Right forelimb (tissue), 1 donor: ENCODE measurements at places on chromosomes 3 and 15.

- DNase-seq: no peak
Measured at GRCh38 chr3:138389841-138390581, 41.6 kb downstream of the MRAS start.

DNA sequence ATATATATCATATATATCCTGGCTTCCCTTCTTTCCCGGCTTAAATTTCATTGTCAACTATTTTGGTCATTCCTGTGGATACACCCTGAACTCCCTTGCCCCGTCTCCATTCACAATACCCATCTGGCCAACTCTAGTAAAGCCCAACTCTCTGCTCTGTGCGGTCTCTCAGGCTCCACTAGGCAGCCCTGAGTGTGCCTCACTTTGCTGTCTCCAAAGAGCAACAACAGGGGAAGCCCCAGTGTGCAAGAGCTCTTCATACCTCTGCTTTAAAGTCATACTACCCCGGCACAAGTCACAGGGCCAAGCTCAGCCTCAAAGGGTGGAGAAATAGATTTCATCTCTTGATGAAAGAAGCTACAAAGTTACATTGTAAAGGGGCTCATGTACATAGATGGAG lies 18.9 kb upstream of the FEM1B start:
- no peak for DNase-seq

DNA sequence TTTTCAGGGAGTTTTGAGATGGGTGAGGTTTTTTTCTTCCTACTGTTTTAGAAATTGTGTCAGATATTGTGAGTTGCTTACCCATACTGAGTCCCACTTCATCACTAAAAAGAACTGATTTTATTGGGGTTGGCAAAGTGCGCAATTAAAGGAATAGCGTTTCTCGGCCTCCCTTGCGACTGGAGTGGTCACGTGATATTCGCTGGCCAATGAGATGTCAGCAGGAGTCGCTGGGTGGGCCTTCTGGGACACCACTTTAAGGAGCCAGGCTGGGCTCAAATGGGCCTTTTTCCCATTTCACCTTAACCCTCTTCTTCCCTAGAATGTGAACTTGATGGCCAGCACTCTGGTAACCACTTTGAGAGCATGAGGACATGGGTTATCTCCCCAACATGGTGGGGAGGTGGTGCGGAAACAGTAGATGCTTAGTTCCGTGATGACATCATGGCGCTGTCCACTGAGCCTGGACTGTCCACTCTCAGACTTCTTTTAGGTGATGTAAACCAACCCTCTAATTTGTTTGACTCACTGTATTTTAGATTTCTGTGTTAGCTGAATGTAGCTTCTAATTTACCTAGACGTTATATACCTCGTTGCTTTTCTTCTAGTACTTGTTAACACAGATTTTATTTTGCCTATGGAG lies 13.2 kb upstream of the IQCF5 start:
- no peak for DNase-seq

GRCh38 chr15:55555089-55555488 lies 33.1 kb downstream of the PYGO1 start:
- no peak for DNase-seq

- no peak for DNase-seq
Measured at GRCh38 chr15:60627298-60627943, 148.5 kb upstream of the ICE2 start.

GRCh38 chr15:41483115-41483514 lies 10.6 kb upstream of the ITPKA start:
- no peak for DNase-seq

DNA sequence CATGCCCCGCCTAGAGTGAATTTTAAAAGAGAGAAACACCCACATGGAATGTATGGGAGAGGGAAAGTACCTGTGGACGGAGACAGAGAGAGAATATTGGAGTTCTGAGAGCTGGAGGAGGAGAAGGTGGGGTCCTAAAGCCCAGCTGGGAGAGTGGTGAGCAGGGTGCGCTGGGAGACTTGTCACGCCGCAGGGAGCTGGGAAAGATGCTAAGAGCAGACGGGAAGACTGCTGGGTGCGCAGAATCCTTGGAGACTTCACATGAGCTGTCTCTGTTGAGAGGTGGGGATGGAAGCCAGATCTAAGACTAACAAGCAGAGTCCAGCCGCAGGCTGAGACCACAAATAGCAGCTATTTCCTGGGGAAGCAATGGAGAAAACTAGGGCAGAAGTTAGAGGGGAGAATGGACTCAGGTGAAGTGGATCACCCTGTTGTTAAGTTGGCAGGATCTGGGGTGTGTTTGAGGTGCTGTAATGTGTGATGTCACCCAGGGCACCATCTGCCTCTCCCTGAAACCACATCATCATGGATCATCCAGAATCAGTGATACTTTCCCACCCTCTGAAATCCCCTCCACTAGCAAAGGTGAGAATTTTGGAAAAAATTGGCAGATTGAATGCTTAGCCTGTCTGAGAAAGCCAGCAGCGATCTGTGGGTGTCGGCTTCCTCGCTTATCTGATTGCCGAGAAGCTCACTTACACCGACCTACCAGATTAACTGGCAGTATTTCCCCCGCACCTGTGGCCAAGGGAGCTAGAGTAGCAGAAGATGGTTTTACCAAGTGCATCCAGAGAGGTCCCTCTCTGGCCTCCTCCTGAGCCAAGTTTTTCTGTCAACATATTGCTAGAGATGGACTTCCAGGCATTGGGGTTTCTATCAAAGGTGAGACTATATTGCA lies 174.8 kb upstream of the BHLHE40 start:
- no peak for DNase-seq

DNA sequence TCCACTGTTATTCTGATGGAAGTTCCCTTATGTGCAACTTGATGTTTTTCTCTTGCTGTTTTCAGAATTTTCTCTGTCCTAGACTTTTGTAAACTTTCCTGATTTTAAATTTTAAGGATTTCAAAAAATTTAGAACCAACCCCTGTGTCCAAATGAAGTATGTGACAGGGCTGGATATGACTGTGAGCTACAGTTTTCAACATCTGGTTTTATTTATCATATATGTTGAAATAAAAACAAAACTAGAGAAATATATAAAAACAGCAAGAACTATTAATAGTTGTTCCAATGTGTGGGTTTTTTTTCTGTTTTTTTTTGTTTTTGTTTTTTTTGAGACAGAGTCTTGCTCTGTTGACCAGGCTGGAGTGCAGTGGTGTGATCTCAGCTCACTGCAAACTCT lies 47.4 kb upstream of the PSMD6 start:
- no peak for DNase-seq

DNA sequence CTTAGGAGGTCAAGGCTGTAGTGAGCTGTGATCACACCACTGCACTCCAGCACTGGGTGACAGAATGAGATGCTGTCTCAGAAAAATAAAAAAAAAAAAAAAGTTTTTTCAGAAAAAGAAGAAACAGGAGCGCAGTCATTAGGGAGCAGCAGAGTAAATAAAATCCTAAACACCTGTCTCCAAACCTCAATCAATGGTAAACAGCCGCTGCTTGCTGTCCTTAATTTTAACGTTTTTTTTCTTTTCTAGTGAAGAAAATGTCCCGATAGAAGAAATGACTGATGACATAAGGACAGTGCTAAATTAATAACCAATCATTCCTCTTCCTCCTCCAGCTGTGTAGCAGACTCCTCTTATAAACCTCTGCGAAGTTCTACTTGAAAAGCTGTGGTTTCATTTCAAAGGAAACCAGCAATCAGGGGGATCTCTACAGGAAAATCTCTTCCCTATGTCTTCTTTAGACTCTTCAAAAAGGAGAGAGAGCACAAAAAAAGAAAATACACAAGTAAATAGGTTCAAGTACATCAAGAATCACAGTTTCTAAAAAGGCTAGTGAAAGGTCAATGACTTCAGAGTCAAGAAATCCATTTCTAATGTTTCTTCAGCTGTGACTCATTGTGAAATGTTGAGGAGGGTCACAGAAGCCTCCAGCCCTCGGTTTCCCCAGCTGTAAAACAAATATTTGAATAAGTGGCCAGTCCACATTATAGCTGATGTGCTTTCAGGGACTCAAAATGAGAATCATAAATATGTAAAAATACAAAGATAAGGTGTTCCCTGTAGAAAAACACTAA lies 127.6 kb downstream of the TMCO5A start:
- DNase-seq: no peak

DNA sequence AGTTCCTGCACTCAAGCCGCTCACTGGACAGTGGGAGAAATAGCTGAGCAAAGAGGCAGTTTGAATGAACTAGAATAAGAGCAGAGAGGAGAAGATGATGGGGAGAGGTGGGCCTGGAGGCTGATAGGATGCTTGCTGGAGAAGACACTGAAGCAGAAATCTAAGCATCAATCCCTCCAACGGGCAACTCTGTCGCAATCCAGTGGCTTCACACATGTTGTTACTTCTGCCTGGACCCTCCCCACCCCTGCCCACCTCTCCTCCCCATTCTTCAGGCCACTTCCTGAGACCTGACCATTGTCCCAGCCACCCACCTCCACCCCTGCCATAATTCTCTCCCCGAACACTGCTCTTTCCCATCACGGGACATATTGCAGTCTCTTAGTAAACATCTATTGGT lies 76.0 kb downstream of the SRGAP3 start:
- no peak for DNase-seq
